Stimulated activated CD4-positive, alpha-beta T cell treated with anti-CD3 and anti-CD28 coated beads, TNF-alpha, amount 100 ng/mL, for 24 hours (primary cell): ENCODE measurements at places on chromosomes 12 and 14.
A peak's percentile ranks its signal among the peaks of the same experiment; 100 is the strongest.

- DNase-seq = no peak
Observed at GRCh38 chr12:24600551-24600950, 348.4 kb downstream of the BCAT1 start.

DNA sequence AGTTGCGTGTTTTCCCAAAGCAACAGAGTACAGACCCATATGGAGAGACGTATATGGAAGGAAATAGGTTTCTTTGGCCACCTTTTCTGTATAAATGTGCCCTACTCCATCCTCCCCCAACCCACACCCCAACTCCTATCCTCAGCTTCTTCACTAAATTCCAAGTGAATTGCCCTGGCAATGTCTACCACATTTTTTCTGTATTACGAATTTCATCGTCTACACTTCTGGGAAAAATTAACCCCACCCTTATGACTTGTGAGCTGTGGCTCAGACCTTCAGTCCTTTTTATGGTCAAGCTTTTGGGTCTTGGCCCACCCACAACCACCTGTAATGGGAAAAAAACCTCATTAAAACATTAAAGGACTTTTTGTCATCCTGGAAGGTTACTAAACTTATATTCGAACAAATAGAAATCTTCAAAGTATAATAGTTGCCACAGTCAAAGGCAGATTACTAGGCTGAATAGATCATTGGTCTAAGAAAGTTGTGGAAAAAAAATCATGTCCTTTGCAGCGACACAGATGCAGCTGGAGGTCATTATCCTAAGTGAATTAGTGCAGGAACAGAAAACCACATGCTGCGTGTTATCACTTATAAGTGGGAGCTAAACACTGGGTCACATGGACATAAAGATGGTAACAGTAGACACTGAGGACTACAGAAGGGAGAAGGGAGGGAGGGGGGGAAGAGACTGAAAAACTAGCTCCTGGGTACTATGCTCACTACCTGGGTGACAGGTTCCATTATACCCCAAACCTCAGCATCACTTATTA is 15.7 kb upstream of the NFKBIA start:
- no peak for DNase-seq

DNA sequence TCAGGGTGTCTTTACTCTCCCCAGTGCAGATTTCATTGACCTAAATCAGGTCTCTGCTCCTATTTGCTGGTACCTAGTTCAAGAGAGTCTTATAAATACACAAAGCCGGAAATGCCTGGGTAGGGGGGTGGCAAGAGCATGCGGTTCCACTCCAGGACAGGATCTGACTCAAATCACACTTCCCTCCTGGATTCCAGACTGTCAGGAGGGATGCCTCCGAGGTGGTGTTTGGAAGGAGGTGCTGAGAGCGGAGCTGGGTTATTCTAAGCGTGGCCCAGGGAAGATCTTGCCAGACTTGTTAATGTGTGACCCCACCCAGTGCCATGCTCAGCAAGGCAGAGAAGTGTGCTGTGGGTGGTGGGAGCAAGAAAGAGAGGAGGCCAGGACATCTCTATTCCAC is 49.8 kb downstream of the B4GALNT3 start:
- DNase-seq = no peak

DNA sequence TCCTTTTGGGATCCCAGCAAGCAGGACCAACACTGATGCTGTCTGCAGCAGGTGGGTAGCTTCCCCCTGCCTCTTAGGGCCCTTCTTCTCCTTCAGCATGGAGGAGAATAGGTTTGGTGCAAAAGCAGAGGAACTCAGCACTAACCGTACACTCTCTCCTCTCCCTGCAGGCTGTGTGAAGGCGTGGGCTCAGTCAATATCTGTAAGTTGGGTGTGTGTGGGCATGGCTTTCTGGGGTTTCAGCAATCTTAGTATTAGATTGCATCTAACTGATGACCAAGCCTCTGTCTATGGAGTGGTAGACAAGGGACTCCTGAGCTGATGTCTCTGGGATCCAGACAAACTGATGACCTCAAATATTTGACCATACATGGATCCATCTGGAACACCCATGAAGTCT is 14.3 kb downstream of the KRT85 start:
- DNase-seq = no peak

DNA sequence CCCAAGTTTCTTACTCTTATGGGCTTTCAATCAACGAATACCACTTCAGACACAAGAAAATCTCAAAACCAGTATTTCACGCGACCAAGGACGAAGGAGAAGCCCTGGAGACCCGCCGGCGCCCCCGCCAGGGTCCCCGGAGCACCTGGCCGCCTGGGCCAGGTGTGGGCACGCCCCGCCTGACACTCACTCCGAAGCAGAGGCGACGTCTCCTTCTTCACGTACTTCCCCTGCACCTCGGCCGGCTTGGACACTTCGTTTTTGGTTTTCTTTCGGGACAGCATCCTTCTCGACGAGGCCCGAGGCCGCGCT is 466 bp downstream of the SAV1 start:
- peak; percentile 21 for DNase-seq

DNA sequence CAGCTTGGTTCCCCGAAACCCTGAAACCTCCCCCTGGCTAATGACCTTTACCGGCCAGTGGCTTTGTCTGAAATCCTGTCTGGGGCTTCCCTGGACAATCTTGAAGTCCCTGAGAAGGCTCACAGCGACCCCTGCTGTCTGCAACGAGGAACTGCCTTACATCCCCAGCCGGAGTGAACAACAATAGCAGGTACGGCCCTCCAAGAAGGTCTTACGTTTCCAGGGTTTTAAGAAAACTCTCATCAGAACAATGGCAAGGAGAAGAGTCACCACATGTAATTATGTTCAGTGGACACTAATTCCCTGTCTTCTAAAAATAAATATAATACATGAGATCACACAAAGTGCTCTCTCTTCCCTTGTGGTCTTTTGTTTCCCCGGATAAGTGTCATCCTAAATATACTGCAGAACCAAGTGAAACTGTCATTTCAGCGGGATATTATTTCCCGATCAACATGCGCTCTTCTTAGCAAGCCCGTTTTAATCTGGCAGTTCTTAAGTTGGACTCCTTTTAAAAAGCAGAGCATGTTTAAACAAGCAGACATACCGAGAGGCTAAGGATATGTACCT is 53.3 kb downstream of the RBM19 start:
- DNase-seq = peak; percentile 23

- no peak for DNase-seq
Observed at GRCh38 chr14:68113343-68113930, 293.9 kb downstream of the RAD51B start.

GRCh38 chr12:10406725-10407124 is 2.8 kb downstream of the KLRC4 start:
- no peak for DNase-seq

DNA sequence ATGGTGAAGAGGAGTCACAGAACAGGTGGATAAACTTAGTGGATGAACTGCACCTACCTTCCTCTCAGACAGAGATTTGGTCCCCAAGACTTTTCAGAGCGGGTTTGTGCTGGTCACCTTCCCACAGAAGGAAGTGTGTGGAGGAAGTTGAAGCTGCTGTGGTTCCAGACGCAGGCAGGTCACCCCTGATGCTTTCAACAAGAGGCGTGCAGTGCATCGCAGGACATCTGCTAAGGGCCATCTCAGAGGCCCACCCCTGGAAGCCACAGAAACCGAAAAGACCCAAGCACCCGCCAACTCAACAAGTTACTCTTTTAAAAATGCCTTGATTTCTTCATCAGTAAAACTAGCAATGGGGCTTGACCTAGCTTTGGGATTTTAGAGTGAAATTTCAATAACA is 1.0 kb upstream of the GPX2 start:
- DNase-seq = no peak

- DNase-seq = no peak
Observed at GRCh38 chr14:94907626-94908261, 137.8 kb upstream of the GSC start.

DNA sequence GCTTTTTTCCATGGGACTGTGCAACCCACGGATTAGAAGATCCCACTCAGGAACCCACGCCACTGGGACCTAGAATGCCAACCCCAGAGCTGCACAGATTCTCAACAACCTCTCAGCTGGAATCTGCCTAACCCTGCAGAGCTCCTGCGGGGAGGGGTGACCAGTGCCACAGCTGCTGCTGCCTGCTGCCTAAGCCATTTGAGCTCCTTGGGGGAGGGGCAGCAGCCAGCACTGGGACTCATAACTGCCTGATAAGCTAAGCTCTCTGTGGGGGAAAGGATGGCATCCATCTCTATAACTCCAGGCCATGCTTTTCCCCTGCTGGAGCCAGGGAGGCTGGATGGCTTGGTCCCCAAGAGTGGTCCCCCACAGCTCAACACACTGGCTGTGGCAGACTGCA is 182.8 kb downstream of the SLC5A8 start:
- no peak for DNase-seq

DNA sequence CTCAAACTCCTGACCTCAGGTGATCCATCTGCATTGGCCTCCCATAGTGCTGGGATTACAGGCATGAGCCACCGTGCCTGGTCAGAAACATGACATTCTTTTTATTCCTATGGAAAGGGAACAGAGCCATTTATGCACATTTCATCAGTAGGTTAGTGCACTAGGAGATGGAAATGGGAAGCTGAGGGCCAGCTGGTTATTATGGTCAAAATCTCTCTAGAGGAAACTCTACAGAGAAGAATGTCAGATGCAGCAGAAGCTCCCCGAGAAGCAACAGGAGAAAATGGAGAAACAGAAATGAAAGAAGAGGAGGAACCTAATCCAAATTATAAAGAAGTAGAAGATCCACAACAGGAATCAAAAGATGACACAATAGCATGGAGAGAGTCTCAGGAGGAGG is 2.7 kb downstream of the CFAP251 start:
- DNase-seq = no peak

- no peak for DNase-seq
Observed at GRCh38 chr12:27179400-27180214, 64.5 kb upstream of the STK38L start.

DNA sequence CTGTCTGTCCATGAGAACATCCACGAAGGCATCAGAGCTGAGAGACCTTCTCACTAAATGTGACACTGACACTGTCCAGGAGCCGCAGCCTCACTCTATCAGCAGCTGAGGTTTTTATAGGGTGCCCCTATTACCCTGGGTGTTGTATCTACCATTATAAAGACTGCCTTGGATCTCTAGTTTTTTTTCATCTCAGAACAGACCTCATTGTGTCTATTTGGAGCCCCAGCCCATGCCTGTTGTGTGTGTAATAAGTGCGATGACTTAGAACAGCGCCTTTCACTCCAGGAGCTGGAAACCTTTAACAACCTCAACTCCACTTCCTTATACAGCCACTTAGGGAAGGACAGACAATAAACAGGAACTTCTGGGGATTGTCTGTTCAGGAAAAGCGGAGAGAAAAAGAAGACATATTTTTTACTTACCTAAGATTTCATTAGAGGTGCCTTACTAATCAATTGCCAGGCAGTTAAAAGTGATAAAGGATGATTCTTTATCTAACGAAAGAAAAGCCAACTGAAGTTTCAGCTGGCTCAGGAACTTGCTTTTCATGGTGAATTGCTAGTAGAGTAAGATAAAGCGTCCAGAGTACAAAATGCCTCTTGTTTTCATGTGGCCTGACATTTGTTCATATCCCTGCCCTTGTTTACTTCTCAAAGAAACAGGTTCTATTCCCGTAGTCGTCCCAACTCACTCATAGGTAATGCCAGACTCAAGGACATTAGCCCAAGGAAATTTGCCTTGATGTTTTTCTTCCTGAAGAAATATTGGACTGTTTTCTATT is 420.6 kb downstream of the RAD51B start:
- DNase-seq = no peak

DNA sequence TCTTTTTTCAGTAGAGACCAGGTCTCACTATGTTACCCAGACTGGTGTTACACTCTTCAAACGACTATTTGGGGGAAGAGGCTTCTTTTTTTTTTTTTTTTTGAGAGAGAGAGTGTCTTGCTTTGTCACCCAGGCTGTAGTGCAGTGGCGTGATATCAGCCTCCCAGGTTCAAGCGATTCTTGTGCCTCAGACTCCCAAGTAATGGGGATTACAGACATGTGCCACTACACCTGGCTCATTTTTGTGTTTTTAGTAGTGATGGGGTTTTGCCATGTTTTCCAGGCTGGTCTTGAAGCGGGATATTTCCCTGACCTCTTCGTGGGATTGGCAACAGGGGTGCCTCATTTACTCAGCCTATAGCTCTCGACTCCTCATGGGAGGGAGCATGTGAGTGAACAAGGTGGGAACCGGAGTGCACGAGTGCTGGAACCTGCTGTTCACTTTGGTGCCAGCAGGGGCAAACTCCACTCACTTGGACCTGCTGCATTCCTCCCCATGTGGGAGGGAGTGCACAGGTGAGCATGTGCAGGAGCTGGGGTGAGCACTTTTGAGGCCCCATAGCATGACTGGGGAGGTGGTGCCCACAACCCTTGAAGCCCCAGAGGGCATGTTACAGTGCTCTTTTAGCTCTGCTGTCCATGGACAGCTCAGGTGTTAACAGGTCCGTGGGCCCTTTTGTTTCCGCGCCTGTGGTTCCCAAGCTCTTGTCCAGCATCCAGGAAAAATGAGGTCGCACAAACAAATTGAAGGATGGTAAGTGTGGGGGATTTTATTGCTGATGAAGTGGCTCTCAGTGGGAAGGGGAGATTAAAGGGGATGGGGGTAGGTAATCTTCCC is 79.1 kb upstream of the HECTD1 start:
- no peak for DNase-seq

DNA sequence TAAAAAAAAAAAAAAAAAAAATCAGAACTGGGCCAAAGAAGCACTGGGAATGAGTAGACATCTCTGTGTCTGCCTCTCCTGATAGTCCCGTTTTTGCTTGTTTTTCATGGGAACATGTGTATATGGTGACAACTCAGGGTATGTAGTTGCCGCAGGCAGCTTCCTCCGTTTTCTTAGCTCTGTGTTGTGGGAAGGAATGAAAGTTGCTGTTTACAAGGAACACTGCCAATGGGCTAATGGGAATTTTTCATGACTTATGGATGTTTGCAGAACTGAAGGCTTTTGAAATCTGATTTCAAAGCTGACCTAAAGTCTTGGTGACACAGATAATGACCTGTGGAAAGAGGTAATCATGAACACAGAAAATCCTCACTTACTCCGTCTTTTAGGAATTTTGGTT is 146.4 kb upstream of the BTG1 start:
- DNase-seq = no peak

DNA sequence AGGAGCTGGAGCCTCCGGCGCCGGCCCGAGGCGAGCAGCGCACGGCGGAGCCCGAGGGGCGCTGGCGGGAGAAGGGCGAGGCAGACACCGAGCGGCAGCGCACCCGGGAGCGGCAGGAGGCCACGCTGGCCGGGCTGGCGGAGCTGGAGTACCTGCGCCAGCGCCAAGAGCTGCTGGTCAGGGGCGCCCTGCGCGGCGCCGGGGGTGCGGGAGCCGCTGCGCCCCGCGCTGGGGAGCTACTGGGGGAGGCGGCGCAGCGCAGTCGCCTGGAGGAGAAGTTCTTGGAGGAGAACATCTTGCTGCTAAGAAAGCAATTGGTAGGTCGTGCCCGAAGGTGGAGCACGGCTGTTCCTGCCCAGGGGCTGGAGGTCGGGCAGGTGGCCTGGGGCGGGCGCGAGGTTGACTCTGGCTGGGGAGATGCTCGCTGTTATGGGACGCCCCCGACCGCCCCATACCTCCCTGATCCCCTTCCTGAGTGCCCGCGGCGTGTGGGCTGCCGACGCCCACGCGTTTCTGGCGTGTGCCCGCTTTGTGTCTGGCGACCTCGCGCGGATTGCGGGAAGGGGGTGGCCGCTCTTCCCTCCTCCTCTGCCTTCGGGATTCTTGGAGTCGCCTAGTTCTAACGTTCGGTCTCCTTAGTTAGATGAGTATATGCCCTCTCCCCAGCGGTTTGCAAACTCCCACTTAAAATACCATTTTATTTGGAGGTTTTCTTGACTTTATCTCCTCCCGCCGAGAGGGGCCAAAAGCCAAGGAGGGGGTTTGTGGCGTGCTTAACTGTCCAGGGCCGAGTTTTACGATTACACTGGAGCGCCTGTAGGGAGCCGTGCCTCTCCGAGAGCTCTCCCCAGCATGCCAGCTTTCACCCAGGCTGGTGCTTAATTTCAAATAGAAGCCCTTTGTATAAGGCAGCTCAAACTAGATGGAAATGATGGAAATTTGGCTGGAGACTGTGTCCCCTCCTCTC is 752 bp downstream of the DACT1 start:
- DNase-seq = no peak
